ENCODE measurements at places on chromosomes 3 and 15.

- no peak for DNase-seq
- H3K36me3 ChIP-seq: no peaks in the 10 kb centered on the region
- no peak overlapping the region for H3K27ac ChIP-seq
These were observed 65.2 kb upstream of the UBE2E1 start for GRCh38 chr3:23740517-23740965.

DNA sequence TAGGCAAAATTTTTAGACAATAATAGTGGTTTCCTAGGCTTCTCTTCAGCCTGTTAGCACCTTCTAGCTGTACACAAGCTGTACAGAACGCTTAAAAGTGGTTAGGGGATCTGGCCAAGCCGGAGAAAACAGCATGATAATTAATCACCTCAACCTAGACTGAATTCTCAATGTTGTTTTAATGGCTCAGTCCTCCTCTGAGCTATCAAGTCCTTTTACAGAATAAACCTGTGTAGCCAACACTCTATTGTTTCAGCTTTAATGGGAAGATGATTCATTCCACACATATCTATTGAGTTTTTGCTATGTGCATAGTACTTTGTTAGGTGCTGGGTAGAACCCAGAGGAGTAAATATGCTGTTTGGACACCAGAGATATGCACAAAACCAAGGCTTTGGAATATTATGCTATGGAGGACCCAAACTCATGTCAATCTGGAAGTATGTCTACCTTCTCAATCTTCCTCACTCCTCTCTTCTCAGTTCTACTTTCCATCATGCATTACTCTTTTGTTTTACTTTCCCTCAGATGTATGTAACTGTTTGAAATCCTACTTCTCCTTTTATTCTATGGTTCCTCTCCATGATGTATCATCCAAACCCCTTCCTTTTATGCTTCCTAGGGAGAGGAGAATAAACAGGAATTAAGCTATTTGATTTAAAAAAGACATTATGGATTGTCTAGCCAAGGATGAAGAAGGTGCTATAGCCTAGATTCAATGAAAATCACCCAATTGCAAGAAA is 27.6 kb upstream of the UBE2E2 start:
- H3K27ac ChIP-seq: no peak overlapping the region
- H3K4me1 ChIP-seq: 0 out of 2 replicates have a peak, but pooled peaks cover 1% of the 10 kb centered on the region
- H3K27me3 ChIP-seq: no peaks in the 10 kb centered on the region
- H3K4me3 ChIP-seq: no peak overlapping the region
- H3K36me3 ChIP-seq: no peaks in the 10 kb centered on the region

GRCh38 chr3:43581343-43581742 is 40.5 kb downstream of the ANO10 start:
- no peak overlapping the region for H3K4me3 ChIP-seq
- H3K4me1 ChIP-seq: peaks cover 3% of the 10 kb centered on the region
- no peak overlapping the region for H3K27ac ChIP-seq
- no peaks in the 10 kb centered on the region for H3K27me3 ChIP-seq
- no peaks in the 10 kb centered on the region for H3K36me3 ChIP-seq

DNA sequence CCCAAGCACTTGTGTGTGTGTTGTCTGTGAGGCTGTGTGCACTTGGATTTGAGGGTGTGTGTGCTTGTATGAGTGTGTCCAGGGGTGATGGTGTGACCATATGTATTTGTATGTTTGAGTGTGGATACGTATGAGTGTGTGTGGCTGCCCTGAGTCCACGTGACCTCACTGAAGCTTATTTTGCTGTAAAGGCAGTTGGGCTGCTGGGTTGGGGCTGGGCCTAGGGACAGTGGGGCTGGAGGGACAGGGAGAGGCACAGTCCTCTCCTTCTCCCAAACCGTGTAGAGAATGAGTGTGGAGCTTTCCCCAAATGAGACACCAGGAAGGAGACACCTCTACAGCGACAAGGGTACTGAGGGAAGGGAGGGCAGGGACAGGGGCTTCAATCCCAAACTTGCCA is 163.4 kb upstream of the TLE3 start:
- no peak overlapping the region for H3K4me3 ChIP-seq
- no peak overlapping the region for H3K27ac ChIP-seq
- no peaks in the 10 kb centered on the region for H3K36me3 ChIP-seq
- no peaks in the 10 kb centered on the region for H3K27me3 ChIP-seq
- H3K4me1 ChIP-seq: no peaks in the 10 kb centered on the region

DNA sequence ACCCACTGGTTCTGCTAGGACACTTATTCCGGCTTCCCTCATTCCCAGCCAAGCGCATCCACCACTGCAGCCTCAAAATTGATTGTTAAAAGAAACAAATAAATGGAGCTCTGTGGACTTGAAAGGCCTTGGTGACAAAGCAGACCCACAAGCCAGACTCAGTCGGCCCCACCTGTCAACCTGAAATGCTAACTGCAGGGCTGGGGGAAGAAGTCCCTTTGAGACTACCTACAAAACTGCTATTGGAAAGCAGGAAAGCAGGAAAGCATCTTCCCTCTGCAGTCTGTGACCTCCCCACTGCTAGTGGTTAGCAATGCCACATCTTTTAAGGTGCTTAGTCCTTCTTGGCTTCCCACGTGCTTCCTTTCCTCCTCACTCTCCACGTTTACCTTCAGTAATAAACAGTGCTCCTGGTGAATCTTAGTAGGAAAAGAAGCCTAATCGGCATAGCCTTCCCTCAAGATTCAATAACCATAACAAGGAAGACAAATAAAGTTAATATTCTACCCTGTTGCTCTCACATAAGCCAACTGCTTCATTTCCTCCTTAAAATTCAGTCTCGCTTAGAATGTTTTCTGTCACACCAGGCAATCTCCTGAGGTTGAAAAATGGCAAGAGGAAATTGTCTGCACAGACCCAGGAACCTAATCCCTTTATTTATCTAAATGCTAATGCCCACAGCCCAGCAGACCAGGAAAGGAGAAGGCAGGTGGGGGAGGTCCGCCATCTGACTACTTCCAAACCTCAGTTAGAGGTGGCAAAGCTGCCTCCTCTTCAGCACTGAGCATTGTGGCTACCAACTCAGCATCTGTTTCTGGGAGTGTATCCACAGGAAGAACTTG is 296.2 kb downstream of the NEK10 start:
- no peaks in the 10 kb centered on the region for H3K36me3 ChIP-seq
- DNase-seq: no peak
- H3K27me3 ChIP-seq: no peaks in the 10 kb centered on the region
- no peak overlapping the region for H3K4me3 ChIP-seq
- no peak overlapping the region for H3K27ac ChIP-seq

- no peaks in the 10 kb centered on the region for H3K36me3 ChIP-seq
- no peak overlapping the region for H3K27ac ChIP-seq
- no peak overlapping the region for H3K4me3 ChIP-seq
- 0 out of 2 replicates have a peak, but pooled peaks cover 3% of the 10 kb centered on the region for H3K4me1 ChIP-seq
- H3K27me3 ChIP-seq: no peaks in the 10 kb centered on the region
- no peak for DNase-seq
These were observed 10.6 kb upstream of the PCSK6 start for GRCh38 chr15:101499863-101500713.

GRCh38 chr15:69623392-69624154 is 171.0 kb downstream of the RPLP1 start:
- no peak for DNase-seq
- H3K4me3 ChIP-seq: no peak overlapping the region
- no peaks in the 10 kb centered on the region for H3K36me3 ChIP-seq
- H3K27me3 ChIP-seq: no peaks in the 10 kb centered on the region
- H3K4me1 ChIP-seq: no peaks in the 10 kb centered on the region
- no peak overlapping the region for H3K27ac ChIP-seq

- no peak overlapping the region for H3K4me3 ChIP-seq
- DNase-seq: no peak
- 0 out of 2 replicates have a peak, but pooled peaks cover under 1% of the 10 kb centered on the region for H3K4me1 ChIP-seq
These were observed 56.4 kb downstream of the UMPS start for GRCh38 chr3:124786511-124787241.

DNA sequence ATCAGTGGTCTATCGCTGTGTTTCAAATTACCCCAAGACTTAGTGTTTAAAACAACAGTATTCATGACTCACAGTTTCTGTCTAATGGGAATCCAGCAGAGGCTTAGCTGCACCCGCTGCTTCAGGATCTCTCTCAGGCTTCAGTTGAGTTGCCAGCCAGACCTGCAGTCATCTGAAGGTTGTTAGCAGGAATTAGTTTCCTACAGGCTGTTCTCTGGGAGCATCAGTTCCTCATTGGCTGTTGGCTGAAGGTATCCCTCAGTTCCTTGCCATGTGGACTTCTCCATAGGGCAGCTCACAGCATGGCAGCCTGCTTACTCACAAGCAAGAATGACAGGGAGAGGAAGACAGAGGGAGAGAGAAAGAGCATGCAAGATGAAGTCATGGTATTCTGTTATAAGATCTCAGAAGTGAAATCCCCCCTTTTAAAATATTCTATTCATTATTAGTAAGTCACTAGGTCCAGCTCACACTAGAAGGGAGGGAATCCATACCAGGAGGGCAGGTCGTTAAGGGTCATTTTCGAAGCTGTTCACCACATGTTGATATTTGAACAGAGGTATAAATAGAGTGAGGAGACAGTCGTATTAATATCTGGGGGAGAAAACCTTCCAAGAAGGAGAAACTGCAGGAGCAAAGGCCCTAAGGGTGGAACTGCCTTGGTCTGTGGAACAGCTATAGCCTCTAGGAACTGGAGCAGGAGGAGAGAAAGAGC is 473.9 kb upstream of the PPP2R3A start:
- no peak overlapping the region for H3K27ac ChIP-seq
- H3K27me3 ChIP-seq: no peaks in the 10 kb centered on the region
- H3K4me3 ChIP-seq: no peak overlapping the region
- no peaks in the 10 kb centered on the region for H3K36me3 ChIP-seq
- H3K4me1 ChIP-seq: no peaks in the 10 kb centered on the region

- H3K4me1 ChIP-seq: no peaks in the 10 kb centered on the region
- H3K27ac ChIP-seq: no peak overlapping the region
- H3K36me3 ChIP-seq: no peaks in the 10 kb centered on the region
- no peak overlapping the region for H3K4me3 ChIP-seq
- DNase-seq: no peak
These were observed 9.1 kb downstream of the SLC49A4 start for GRCh38 chr3:122803977-122804376.

DNA sequence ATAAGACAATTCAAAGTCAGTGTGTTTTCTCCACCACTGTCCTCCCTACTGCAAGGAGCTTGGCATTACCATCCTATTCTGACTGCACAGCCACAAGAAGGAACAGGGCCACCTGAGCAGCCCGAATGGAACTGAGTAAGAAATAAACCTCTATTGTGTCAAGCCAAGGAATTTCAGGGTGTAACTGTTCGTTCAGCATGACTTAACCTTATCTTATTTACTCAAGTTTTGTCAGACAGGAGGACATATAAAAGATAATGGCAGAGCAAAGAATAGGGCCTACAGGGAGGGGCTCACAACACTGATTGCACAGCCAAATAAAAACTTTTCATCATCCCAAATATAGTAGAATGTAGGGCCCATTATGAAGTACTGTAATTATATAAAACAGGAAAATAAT is 236.1 kb downstream of the NEK10 start:
- no peaks in the 10 kb centered on the region for H3K4me1 ChIP-seq
- H3K27ac ChIP-seq: no peak overlapping the region
- no peak overlapping the region for H3K4me3 ChIP-seq
- no peaks in the 10 kb centered on the region for H3K36me3 ChIP-seq
- H3K27me3 ChIP-seq: no peaks in the 10 kb centered on the region

- no peak for DNase-seq
- no peak overlapping the region for H3K27ac ChIP-seq
- no peaks in the 10 kb centered on the region for H3K36me3 ChIP-seq
- H3K4me1 ChIP-seq: no peaks in the 10 kb centered on the region
- H3K27me3 ChIP-seq: no peaks in the 10 kb centered on the region
These were observed 78.4 kb upstream of the RAD18 start for GRCh38 chr3:9041626-9042025.

GRCh38 chr3:66035763-66036477 is 2.8 kb downstream of the MAGI1 start:
- no peak overlapping the region for H3K4me3 ChIP-seq
- H3K36me3 ChIP-seq: no peaks in the 10 kb centered on the region
- DNase-seq: no peak
- H3K27me3 ChIP-seq: no peaks in the 10 kb centered on the region
- peaks cover 7% of the 10 kb centered on the region for H3K4me1 ChIP-seq

DNA sequence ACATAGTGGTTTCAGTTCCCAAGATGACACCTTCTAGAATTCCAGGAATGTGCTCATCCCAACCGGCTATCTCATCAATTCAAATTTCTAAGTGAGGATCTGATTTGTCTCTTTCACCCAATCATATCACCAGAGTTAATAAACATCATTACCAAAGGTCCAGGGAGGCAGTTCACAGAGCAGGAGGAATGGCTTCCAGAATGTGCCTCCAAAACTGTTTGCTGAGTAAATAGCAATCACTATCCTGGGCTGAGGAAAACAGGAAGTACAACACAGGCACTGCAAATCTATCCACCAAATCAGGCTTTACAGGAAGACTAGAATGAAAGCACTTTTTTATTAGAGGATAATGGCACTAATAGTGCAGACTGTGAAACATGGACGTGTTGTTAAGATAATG is 61.5 kb downstream of the OSBPL10 start:
- no peak overlapping the region for H3K4me3 ChIP-seq
- DNase-seq: no peak
- no peaks in the 10 kb centered on the region for H3K27me3 ChIP-seq
- no peaks in the 10 kb centered on the region for H3K36me3 ChIP-seq
- H3K4me1 ChIP-seq: peaks cover 7% of the 10 kb centered on the region

DNA sequence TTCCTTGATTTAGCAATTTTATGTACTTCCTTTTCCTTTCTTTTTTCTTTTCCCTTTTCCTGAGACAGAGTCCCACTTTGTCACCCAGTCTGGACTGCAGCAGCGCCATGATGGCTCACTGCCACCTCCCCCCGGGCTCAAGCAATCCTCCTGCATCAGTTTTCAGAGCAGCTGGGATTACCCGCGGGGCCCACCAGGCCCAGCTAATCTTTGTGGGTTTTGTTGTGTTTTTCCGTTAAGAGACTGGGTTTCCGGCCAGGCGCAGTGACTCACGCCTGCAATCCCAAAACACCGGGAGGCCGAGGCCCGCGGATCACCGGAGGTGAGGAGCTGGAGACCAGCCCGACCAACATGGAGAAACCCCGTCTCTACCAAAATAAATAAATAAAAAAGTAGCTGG is 17.7 kb downstream of the GOLGA8S start:
- H3K27ac ChIP-seq: no peak overlapping the region
- no peak for DNase-seq
- no peaks in the 10 kb centered on the region for H3K27me3 ChIP-seq
- no peak overlapping the region for H3K4me3 ChIP-seq
- H3K4me1 ChIP-seq: no peaks in the 10 kb centered on the region
- no peaks in the 10 kb centered on the region for H3K36me3 ChIP-seq

- H3K4me3 ChIP-seq: no peak overlapping the region
- H3K4me1 ChIP-seq: peaks cover 4% of the 10 kb centered on the region
- H3K36me3 ChIP-seq: no peaks in the 10 kb centered on the region
- no peak overlapping the region for H3K27ac ChIP-seq
- no peaks in the 10 kb centered on the region for H3K27me3 ChIP-seq
These were observed 45.8 kb upstream of the NTRK3 start for GRCh38 chr15:88302373-88302772.

GRCh38 chr3:170809975-170810357 is 60.0 kb downstream of the RPL22L1 start:
- no peaks in the 10 kb centered on the region for H3K36me3 ChIP-seq
- no peaks in the 10 kb centered on the region for H3K27me3 ChIP-seq
- DNase-seq: no peak
- H3K4me3 ChIP-seq: no peak overlapping the region
- H3K4me1 ChIP-seq: peaks cover 3% of the 10 kb centered on the region
- H3K27ac ChIP-seq: no peak overlapping the region

- H3K4me3 ChIP-seq: peak overlapping the region; percentile 74
- H3K27ac ChIP-seq: no peak overlapping the region
- DNase-seq: no peak
- no peaks in the 10 kb centered on the region for H3K4me1 ChIP-seq
These were observed 763 bp downstream of the GOLGB1 start for GRCh38 chr3:121748680-121749275.

- no peak for DNase-seq
- no peaks in the 10 kb centered on the region for H3K27me3 ChIP-seq
- no peaks in the 10 kb centered on the region for H3K4me1 ChIP-seq
These were observed 97.1 kb upstream of the TNFAIP8L3 start for GRCh38 chr15:51191766-51192165.

Measured in iPS DF 6.9 (cell line).